ENCODE measurements at places on chromosomes 5 and 9.

DNA sequence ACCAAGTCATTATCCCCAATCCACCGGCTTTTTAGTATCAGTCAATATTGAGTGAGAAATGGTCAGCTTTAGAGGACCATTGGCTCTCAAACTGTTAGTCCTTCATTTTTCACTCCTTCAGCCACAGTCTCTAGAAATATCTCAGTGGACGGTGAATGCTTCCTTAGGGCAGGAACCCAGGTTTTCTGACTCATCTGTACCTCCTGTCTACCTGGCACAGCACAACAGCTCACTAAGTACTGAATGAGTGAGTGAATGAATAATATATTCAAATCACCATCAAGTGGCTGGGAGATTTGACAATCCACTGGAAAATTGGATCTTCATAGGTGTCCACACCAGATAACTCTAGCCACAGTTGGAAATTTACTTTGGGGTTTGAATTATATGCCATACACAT, 609.5 kb upstream of the CLINT1 start:
- DNase-seq = no peak

DNA sequence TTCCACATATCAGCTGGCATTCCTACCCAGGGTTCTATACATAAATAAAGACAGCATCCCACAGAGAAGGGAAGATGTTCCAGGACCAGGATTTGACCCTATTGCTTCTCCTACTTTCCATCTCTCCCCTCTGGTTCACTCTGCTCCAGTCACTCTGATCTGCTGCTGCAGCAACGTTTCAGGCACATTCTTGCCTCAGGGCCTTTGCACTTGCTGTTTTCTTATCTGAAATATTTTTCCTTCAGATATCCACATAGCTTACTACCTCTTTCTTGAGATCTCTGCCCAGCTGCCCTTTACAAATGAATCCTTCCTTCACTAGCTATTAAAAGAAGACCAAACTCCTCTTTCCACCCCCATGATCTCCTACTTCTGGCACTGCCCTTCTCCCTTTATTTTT, 204.5 kb downstream of the SPOCK1 start:
- DNase-seq = no peak

DNA sequence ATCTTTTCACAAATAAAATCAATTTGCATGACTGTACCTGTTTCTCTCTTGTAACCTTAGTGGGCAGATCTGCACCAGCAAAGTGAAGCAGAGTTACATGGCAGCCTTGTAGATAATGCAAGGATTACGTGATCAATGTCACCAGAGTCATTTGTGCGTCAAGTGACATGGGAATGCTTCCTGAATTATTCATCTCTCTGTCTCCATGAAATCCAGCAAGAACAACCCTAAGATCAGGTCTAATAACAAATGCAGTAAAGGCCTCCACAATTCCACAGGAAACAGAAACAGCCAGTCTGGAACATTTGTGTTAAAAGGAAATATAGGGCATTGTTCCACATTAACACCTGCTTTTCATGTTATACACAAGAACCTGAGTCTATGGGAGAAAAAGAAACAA, 7.8 kb downstream of the GZMA start:
- DNase-seq = no peak

DNA sequence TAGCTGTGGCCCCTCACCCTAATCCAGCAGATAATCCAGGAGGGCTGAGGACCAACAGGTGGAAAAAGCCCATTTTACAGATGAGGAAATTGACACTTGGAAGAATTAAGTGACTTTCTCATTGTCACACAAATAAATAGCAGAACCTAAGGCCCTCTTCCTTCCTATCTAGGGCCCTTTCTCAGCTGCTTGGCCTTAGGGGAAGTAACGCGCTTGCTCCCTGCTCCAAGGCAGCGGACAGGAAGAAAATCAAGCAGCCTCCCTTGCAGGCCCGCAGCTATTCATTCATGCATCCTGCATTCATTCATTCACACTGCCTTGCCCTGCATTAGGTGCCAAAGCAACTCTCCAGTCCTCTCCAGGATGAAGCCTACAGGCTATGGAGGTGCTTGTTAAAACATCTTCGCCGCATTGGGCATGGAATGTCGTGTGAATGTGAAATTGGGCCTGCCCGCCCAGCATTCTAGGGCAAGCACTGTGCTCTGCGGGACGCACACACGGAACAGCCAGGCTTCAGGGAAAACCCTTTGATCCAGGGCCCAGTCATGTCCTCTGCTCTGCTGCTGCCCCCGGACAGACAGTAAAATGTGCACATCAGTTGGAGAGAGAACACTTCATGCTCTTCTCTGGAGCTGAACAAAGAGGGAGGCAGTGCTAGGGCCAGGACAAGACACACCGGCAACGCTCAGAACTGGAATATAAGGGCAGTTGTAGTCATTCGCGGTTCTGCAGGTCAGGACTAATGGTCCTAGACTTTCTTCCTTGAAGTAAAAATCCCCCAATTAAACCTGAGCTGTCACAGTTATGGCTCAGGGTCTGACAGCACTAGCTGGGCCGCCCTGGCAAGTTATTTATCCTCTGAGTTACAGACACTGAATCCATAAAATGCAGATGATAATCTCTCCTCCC, 166.0 kb downstream of the COL23A1 start:
- DNase-seq = no peak

DNA sequence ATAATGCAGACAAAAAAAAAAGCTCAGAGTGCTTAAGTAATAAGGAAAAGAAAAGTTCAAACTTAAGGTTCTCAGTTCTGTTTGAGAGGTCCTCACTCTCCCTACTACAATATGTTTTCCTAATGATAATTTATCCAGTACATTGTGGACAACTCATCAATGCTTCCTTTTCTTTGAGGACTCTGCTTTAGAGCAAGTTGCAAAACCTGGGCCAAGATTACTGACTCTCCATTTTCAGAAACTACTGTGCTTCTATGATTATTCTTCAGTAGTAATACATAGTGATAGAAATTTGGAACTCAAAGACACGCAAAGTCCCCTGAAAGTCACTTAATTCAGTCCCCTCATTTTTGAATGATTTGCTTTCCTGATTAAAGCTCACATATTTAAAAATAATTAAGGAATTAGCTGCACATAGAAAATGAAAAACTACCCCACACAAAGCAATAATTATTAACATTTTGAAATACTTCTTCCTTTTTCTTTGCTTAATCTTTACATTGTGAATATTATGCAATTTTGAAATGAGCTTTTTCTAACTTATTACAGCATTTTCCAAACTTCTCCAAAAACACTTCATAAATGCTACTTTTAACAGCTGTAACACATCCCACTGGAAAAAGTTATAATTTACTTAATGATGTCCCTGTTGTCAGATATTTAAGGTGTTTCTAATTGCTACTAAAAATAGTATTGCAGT, 11.2 kb downstream of the CDKN2A start:
- DNase-seq = no peak

GRCh38 chr5:116370886-116371285, 203.7 kb downstream of the SEMA6A start:
- no peak for DNase-seq

- no peak for DNase-seq
Measured at GRCh38 chr5:137760719-137761516, 6.8 kb upstream of the HNRNPA0 start.

- no peak for DNase-seq
Measured at GRCh38 chr5:21783074-21783679, 1070.0 kb downstream of the CDH12 start.

- peak; percentile 64 for DNase-seq
Measured at GRCh38 chr5:171207256-171207847, 101.7 kb upstream of the TLX3 start.

DNA sequence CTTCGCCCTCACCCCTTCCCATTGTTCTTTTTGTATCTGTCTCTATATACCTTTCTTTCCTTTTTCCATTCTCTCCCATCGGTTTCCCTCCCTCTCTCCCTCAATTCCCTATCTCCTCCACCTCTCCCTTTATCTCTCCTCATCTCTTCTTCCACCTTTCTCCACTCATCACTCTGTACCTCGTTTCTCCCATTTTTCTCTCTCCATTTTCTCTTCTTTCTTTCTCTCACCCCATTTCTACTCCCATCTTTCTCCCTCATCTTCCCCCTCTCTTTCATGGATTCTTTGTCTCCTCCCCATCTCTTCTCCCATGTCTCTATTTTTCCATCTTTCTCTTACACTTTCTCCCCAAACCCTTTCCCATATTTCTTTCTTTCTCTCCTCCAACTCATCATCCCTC, 385.9 kb upstream of the CLINT1 start:
- DNase-seq = no peak

- peak; percentile 34 for DNase-seq
Measured at GRCh38 chr5:14463629-14464028, 118.0 kb upstream of the OTULINL start.

DNA sequence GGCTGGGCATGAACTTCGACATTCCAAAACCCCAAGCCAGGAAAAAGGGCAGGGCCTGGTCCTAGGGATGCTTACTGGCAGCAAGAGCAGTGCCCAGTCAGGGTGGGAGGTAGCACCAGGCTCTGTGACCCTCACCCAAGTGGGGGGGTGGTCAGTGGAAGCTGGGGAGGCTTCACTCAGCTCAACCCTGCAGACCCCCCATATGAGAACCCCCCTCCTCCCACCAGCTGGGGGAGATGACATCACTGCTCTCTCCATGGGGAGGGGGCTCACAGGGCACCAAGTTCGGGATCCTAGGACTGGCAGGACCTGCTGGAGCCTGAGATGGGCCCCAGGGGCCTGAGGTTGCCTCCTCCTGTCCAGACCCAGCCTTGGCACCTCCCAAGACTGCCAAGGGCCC, 4.7 kb downstream of the DNLZ start:
- no peak for DNase-seq
